Mesothelial cell of epicardium (in vitro differentiated cells): ENCODE measurements at places on chromosomes 3 and 15. TPM values are rescaled to one million over a fixed set of nuclear protein-coding genes. Genes with fewer than 3 reads are reported as not detected.

DNA sequence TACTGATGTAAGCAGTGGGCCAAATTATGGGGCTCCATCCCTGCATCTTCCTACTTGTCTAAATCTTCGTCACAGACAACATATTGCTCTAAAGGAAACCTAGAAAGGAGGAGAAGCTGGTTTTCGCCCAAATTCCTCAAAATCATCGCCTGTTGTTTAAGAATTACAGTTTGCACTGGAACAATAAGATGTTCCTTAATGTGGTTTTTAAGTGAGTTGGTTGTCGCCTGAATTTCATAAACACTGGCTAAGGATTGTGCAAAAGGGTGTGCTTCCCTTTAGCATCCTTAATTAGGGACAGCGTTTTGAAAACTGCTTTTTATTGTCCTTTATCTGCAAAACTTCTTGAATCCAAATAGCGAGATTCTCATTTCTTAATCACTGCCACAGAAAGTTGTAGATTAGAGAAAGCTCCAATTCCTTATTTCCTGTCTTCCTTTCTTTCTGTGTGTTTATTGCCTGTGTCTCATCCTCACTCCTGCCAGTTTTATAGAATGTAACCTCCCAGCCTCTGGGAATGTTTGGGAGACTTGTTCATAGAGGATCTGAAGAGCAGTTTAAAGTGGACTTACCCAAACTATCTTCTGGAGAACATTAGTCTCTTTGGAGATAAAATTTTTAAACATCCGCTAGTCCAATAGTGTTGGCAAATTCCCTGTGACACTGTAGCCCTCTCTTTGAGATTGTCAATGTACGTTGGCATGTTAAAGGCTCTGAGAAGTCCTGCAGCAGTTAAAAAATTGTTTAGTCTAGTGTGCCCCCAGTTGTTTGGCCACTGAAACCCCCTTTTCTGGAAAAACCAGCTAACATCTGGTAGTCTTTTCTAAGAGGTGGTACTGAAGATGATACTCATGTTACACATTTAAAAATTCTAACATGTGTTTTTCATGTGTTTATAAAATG is 50.4 kb downstream of the FLNB start:
- peaks cover 48% of the 10 kb centered on the region for H3K4me1 ChIP-seq
- DNase-seq = no peak
- H3K27ac ChIP-seq = peak overlapping the region; percentile 93
- no peaks in the 10 kb centered on the region for H3K27me3 ChIP-seq

- no peak overlapping the region for H3K4me3 ChIP-seq
- no peaks in the 10 kb centered on the region for H3K27me3 ChIP-seq
- H3K4me1 ChIP-seq = peaks cover 41% of the 10 kb centered on the region
- no peak for DNase-seq
- no peak overlapping the region for H3K27ac ChIP-seq
Measured at GRCh38 chr3:123085293-123085931, 18.6 kb downstream of the PDIA5 start.

ZDHHC3 gene
- 63.7 to 74.5 TPM (median 64.8 TPM) in 3 replicates for total RNA-seq

RAB5A gene
- total RNA-seq = 71.4 to 77.7 TPM (median 73.4 TPM) in 3 replicates

GRCh38 chr3:117104381-117104780 is 394.8 kb downstream of the TUSC7 start:
- H3K4me3 ChIP-seq = no peak overlapping the region
- H3K4me1 ChIP-seq = peaks cover 6% of the 10 kb centered on the region
- no peak for DNase-seq

MITF gene
- total RNA-seq = 6.9 to 8.2 TPM (median 7.0 TPM) in 3 replicates

GRCh38 chr15:77546050-77546501 is 86.6 kb downstream of the LINGO1 start:
- no peak for DNase-seq
- no peaks in the 10 kb centered on the region for H3K36me3 ChIP-seq
- H3K4me1 ChIP-seq = peaks cover 28% of the 10 kb centered on the region
- no peak overlapping the region for H3K4me3 ChIP-seq
- no peaks in the 10 kb centered on the region for H3K27me3 ChIP-seq

GRCh38 chr3:6354653-6355052 is 506.3 kb upstream of the GRM7 start:
- H3K4me1 ChIP-seq = peaks cover 11% of the 10 kb centered on the region
- no peak overlapping the region for H3K4me3 ChIP-seq
- H3K36me3 ChIP-seq = no peaks in the 10 kb centered on the region
- no peak overlapping the region for H3K27ac ChIP-seq
- no peak for DNase-seq
- H3K27me3 ChIP-seq = peaks cover 2% of the 10 kb centered on the region

- H3K36me3 ChIP-seq = no peaks in the 10 kb centered on the region
- H3K27me3 ChIP-seq = no peaks in the 10 kb centered on the region
- DNase-seq = no peak
- no peaks in the 10 kb centered on the region for H3K4me1 ChIP-seq
- no peak overlapping the region for H3K4me3 ChIP-seq
Measured at GRCh38 chr3:21647961-21648360, 103.0 kb downstream of the ZNF385D start.

DNA sequence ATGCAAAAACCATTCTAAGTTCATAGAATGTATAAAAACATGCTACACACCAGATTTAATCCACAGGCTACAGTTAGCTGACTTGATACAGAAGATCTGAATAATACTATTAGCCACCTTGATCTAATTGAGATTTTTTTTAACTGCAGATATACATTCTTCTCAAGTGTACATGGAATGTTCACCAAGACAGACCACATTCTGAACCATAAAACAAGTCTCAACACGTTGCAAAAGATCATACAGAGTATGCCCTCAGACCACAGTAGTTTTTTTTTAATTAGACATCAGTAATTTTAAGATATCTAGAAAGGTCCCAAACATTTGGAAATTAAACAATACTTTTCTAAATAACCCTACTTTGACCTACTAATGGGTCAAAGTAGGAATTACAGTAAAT is 83.3 kb downstream of the FGF7 start:
- H3K27me3 ChIP-seq = no peaks in the 10 kb centered on the region
- H3K27ac ChIP-seq = no peak overlapping the region
- peaks cover 11% of the 10 kb centered on the region for H3K36me3 ChIP-seq
- no peak overlapping the region for H3K4me3 ChIP-seq

DNA sequence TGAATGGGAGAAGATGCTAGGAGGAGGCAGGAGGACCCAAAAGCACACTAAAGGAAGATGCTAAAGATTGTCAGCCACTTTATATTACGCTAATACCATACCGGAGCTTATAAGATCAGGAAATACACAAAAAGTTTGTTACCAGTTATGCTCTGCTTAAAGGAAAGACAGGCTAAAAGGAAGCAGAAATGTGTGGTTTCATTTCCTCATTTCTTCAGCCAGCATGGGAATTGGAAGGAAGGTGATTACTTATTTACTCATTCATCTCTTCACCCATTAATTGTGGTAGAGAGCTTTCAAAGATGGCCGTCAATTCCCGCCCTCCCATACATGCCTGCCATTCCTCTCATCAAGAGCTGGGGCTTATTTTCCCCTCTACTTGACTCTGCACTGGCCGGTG is 26.7 kb upstream of the TMEM158 start:
- H3K27ac ChIP-seq = no peak overlapping the region
- no peak overlapping the region for H3K4me3 ChIP-seq
- no peak for DNase-seq
- H3K4me1 ChIP-seq = no peaks in the 10 kb centered on the region
- H3K27me3 ChIP-seq = peaks cover 2% of the 10 kb centered on the region

- no peaks in the 10 kb centered on the region for H3K27me3 ChIP-seq
- DNase-seq = no peak
- no peaks in the 10 kb centered on the region for H3K36me3 ChIP-seq
- no peak overlapping the region for H3K4me3 ChIP-seq
Measured at GRCh38 chr3:23760325-23760724, 45.4 kb upstream of the UBE2E1 start.

- H3K4me1 ChIP-seq = peaks cover 22% of the 10 kb centered on the region
- H3K4me3 ChIP-seq = no peak overlapping the region
- DNase-seq = no peak
- H3K27me3 ChIP-seq = no peaks in the 10 kb centered on the region
Measured at GRCh38 chr3:78050276-78051065, 1010.6 kb downstream of the ROBO2 start.

DNA sequence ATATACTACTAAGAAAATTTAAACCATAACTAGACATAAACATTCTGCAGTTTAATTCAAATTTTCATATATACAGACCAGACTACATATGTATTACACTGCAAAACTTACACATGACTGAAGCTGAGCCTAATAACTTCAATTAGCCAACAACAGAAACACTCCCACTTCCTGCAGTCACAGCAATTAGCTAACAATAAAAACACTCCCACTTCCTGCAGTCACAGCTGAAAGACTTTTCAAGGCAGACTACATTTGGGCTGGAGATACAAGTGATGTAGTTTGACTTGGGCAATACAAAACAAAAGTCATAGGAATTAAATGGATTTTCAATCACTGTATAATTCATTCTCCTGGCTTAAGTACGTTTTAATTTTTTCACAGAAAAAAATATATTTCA is 10.3 kb downstream of the TM2D3 start:
- no peaks in the 10 kb centered on the region for H3K27me3 ChIP-seq
- H3K36me3 ChIP-seq = peaks cover 39% of the 10 kb centered on the region
- no peak overlapping the region for H3K4me3 ChIP-seq
- H3K4me1 ChIP-seq = no peaks in the 10 kb centered on the region

PXYLP1 gene
- 40.5 to 45.6 TPM (median 40.9 TPM) in 3 replicates for total RNA-seq

GRCh38 chr3:481680-482079 is 285.1 kb downstream of the CHL1 start:
- H3K36me3 ChIP-seq = no peaks in the 10 kb centered on the region
- no peak for DNase-seq
- no peak overlapping the region for H3K4me3 ChIP-seq
- peaks cover 25% of the 10 kb centered on the region for H3K4me1 ChIP-seq

DNA sequence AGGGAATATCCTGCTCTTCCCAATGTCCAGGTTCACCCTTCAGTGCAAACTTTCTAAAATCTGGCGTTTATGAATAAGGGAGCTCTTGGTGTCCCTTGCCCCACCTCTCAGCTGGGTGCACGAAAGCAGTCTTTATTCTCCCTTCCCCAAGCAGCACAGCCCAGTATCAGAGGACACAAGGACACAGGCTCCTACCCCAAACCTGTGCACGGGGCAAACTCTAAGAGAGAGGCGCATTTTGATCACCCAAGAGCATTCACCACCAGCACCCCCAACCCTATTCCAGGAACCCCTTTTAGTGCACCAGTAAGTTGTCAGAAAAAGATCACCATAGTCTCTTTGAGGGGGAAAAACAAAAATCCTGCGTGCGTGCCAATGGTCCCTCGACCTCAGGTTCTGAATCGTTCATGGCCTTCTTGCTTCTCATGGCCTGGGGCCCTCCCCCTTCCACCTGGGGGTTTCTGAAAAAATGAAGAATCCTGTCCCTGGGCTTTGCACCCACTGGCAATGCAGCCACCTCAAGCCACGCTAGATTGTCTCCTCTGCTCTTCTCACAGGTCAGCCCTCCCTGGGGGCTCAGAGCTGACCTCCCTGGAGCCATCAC is 78.9 kb downstream of the FAM174B start:
- DNase-seq = no peak
- H3K4me1 ChIP-seq = no peaks in the 10 kb centered on the region
- H3K36me3 ChIP-seq = no peaks in the 10 kb centered on the region
- peaks cover 71% of the 10 kb centered on the region for H3K27me3 ChIP-seq
- H3K27ac ChIP-seq = no peak overlapping the region

- no peak for DNase-seq
- H3K4me3 ChIP-seq = no peak overlapping the region
- no peaks in the 10 kb centered on the region for H3K36me3 ChIP-seq
- H3K27me3 ChIP-seq = peaks cover 43% of the 10 kb centered on the region
- no peak overlapping the region for H3K27ac ChIP-seq
- peaks cover 6% of the 10 kb centered on the region for H3K4me1 ChIP-seq
Measured at GRCh38 chr15:45084163-45084562, 29.8 kb downstream of the DUOX2 start.

TMEM87A gene
- total RNA-seq = 55.9 to 56.1 TPM (median 56.1 TPM) in 3 replicates

WWTR1 gene
- total RNA-seq = 93.2 to 98.0 TPM (median 97.4 TPM) in 3 replicates

- H3K4me1 ChIP-seq = peaks cover 5% of the 10 kb centered on the region
- H3K27me3 ChIP-seq = no peaks in the 10 kb centered on the region
- no peak for DNase-seq
- no peaks in the 10 kb centered on the region for H3K36me3 ChIP-seq
- H3K27ac ChIP-seq = no peak overlapping the region
- H3K4me3 ChIP-seq = no peak overlapping the region
Measured at GRCh38 chr15:62142736-62143135, 22.3 kb downstream of the C2CD4B start.

KBTBD13 gene
- 0.09 to 0.11 TPM in 2 of 3 replicates, not detected in the other for total RNA-seq

- no peaks in the 10 kb centered on the region for H3K27me3 ChIP-seq
- no peak overlapping the region for H3K4me3 ChIP-seq
- no peak overlapping the region for H3K27ac ChIP-seq
Measured at GRCh38 chr3:53122933-53123305, 7.3 kb downstream of the RFT1 start.

- no peak for DNase-seq
- no peak overlapping the region for H3K27ac ChIP-seq
- no peak overlapping the region for H3K4me3 ChIP-seq
Measured at GRCh38 chr3:63585927-63586326, 66.5 kb upstream of the SNTN start.

SNTN gene
- total RNA-seq = 0.22 to 0.23 TPM in 2 of 3 replicates, not detected in the other

- DNase-seq = no peak
- H3K4me3 ChIP-seq = peak overlapping the region; percentile 14
- peak overlapping the region; percentile 60 for H3K27ac ChIP-seq
- no peaks in the 10 kb centered on the region for H3K27me3 ChIP-seq
- peaks cover 46% of the 10 kb centered on the region for H3K4me1 ChIP-seq
Measured at GRCh38 chr3:152302521-152303021, 33.8 kb downstream of the MBNL1 start.

DNA sequence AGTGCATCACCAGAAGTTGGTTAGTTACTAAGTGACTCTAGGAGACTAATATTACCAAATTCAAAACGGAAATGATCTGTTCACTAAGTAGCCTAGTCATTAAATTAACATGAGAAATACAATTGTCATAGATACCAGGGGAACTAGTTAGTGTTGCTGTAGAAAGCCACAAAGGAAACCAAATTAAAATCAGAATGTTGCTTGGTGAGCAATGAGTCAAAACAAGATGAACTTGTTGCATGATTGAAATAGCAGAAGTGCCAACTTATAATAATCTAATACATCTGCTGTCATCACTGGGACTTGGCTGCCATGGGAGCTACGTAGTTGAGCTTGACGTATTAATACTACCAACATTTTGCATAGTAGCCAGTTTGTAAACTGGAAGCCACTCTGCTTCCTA is 458.1 kb downstream of the DIPK2A start:
- no peak overlapping the region for H3K4me3 ChIP-seq
- no peaks in the 10 kb centered on the region for H3K27me3 ChIP-seq
- no peaks in the 10 kb centered on the region for H3K36me3 ChIP-seq
- H3K4me1 ChIP-seq = peaks cover 16% of the 10 kb centered on the region

CCDC80 gene
- total RNA-seq = 126 to 134 TPM (median 133 TPM) in 3 replicates

DNA sequence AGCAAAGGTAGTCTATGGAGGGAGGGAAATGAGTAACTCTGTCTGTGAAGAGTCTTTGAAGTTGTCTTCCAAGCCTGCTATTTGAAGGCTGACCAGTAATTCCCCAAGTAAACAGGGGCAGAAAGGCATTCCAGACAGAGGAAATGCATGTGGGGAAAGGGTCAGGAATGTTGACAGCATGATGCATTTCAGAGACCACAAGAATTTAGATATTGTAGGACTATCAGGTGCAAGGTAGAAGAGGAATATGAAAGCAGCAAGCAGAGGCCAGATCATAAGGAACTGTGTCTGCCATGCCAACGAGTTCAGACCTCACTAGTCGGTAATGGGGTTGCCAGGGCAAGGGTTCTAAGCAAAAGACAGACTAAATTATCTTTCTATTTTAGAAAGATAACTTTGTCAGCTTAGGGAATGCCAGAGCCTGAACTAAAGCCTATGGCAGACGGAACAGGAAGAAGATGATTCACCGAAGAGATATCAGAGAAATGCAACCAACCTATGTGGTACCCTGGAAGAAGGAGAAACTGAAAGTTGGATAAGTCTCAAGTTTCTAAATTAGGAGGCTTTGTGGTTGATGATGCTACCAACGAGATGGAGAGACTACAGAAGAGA is 327.0 kb upstream of the RORA start:
- no peak for DNase-seq
- H3K36me3 ChIP-seq = no peaks in the 10 kb centered on the region
- H3K27me3 ChIP-seq = peaks cover 4% of the 10 kb centered on the region
- no peak overlapping the region for H3K27ac ChIP-seq
- H3K4me3 ChIP-seq = no peak overlapping the region
